Endodermal cell (in vitro differentiated cells): ENCODE measurements at places on chromosomes 12 and 14. TPM values are rescaled to one million over a fixed set of nuclear protein-coding genes. Genes with fewer than 3 reads are reported as not detected.
A peak's percentile ranks its signal among the peaks of the same experiment; 100 is the strongest.

GRCh38 chr12:120767071-120768024, 41.7 kb downstream of the ACADS start:
- DNase-seq, result peak; percentile 28
- no peak overlapping the region for H3K27ac ChIP-seq
- H3K4me3 ChIP-seq, result no peak overlapping the region
- peaks cover 64% of the 10 kb centered on the region for H3K36me3 ChIP-seq

- no peaks in the 10 kb centered on the region for H3K4me1 ChIP-seq
- H3K27ac ChIP-seq, result no peak overlapping the region
- H3K36me3 ChIP-seq, result no peaks in the 10 kb centered on the region
Observed at GRCh38 chr14:89826596-89826995, 127.9 kb downstream of the EFCAB11 start.

- peaks cover 48% of the 10 kb centered on the region for H3K27me3 ChIP-seq
- H3K4me1 ChIP-seq, result peaks cover 8% of the 10 kb centered on the region
- no peak overlapping the region for H3K27ac ChIP-seq
- no peak overlapping the region for H3K4me3 ChIP-seq
- no peak for DNase-seq
- H3K36me3 ChIP-seq, result no peaks in the 10 kb centered on the region
Observed at GRCh38 chr14:81432219-81432661, 32.1 kb upstream of the STON2 start.

DNA sequence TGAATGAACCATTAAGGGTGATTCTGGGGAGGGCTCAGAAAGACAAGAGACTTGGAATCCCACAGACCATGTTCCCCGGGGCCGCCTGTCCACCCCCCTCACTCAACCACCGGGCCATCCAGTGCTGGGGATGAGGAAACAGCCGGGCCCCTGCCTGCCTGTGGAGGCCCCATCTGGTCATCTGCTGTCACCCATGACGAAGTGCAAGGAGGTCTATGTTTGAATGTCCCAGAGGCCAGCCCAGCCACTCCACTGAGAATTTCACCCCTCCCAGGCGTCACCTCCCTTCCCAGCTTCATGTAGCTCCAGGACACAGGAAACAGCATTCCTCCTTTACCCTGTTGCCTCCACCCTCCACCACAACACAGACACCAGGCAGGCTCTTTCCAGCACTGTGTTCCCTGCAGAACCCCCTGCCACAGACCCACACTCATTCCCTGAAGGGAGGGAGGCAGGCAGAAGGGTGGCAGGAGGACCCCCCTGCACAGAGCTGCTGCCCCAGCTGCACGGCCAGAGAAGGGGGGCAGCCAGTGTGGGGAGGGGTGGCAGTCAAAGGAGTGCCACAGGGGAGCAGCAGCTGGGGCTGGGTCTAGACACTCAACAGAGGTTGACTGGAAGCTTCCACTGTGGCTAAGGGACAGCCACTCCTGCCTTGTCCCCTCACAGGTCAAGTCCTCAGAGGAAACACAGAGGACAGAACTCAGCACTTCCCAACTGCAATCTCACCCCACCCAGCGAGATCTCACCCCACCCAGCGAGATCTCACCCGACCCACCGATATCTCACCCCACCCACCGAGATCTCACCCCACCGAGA, 50.3 kb upstream of the PPP2R5C start:
- no peaks in the 10 kb centered on the region for H3K36me3 ChIP-seq
- peak overlapping the region; percentile 24 for H3K27ac ChIP-seq
- H3K4me3 ChIP-seq, result no peak overlapping the region

DNA sequence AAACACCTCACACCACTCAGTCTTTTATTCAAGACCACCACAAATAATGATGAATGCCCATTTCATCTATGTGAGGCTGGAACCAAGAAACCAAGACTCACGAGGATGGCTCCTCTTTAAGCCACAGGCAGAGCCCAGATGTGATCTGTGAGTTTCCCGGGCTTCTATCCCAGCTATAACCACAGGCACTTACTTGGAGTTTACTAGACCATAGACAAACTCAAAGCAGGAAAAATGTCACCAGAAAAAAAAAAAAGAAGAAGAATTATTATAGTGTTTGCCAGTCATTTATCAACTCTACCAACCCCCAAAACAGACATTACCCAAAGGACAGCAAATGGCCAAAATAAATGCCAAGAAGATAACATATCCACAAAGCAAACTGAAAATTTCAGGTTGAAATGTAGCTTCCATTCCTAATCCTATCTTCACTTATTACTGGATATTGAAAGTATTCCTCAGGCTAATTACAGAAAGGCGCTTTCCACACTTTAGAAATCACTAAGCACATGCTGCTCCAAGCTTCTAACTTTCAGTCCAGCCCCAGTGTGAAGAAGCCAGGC, 44.7 kb downstream of the ZFYVE1 start:
- peaks cover 50% of the 10 kb centered on the region for H3K36me3 ChIP-seq
- no peaks in the 10 kb centered on the region for H3K27me3 ChIP-seq
- DNase-seq, result no peak
- no peak overlapping the region for H3K4me3 ChIP-seq

DNA sequence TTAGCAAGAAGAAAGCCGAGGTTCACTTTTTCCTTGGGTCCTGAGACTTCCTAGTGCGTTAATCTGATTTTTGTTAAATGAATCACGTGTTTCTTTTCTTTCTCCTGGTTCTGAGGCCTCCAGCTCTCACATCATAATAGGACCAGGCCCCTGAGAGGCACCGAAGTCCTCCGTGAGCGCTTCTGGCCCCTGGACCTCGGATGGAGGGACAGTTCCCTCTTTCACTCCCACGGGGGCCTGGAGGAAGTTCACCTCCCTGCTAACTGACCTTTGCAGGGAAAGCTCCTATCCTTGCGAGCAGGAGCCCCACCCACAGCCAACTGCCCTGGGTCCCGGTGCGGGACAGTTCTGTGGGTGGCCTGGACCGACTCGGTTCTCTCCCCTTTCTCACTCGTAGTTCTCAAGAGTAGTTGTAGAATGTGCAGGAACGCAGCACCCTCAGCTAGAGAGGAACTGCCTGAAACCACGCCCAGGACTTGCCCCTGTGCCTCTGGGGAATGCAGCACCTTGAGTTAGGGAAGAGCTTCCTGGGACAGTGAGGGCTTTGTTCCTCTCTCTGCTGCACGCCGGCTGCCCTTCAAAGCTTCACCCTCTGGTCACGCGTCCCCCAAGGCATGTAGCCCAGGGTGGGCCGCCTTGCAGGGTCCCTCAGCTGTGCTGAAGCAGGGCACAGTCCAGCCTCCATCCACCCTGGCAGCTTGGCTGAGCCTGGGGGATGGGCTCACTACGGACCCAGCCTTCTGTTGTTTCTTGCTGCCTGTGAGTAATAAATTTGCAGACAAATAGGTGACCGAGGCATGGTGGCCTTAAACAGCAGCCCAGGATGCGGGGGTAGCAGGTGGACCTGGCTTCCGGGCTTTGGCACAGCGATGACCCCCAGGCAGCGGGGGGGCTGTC, 264.6 kb downstream of the ADGRD1 start:
- H3K36me3 ChIP-seq, result no peaks in the 10 kb centered on the region
- peaks cover 12% of the 10 kb centered on the region for H3K4me1 ChIP-seq
- peak overlapping the region; percentile 50 for H3K27ac ChIP-seq
- DNase-seq, result peak; percentile 92

- H3K4me1 ChIP-seq, result peaks cover 4% of the 10 kb centered on the region
- H3K27me3 ChIP-seq, result no peaks in the 10 kb centered on the region
- H3K36me3 ChIP-seq, result no peaks in the 10 kb centered on the region
- H3K27ac ChIP-seq, result no peak overlapping the region
- DNase-seq, result no peak
Observed at GRCh38 chr12:99522456-99522855, 125.1 kb upstream of the GARIN6 start.

ACVRL1 gene
- total RNA-seq, result 0.19 to 1.4 TPM (median 0.64 TPM) in 3 replicates

DNA sequence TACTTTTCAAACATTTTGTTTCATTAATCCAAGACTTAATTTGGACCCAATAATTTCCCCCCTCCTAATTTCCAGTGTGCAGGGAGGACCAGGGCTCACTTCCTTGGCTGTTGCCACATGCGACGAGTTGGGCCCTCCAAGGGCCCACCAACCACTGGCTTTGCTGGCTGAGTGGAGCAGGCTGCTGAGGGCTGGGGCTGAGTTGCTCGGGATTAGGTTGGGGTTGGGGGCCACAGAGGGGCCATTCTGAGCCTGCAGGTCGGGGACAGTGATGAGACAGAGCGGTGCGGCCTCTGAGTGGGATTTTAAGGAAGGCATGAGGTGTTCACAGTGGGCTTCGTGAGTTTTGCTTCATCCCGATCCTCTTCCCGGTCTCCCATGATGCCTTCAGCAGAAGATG, 6.1 kb upstream of the TRAF3 start:
- no peaks in the 10 kb centered on the region for H3K36me3 ChIP-seq
- H3K4me1 ChIP-seq, result no peaks in the 10 kb centered on the region
- no peak overlapping the region for H3K27ac ChIP-seq
- H3K27me3 ChIP-seq, result no peaks in the 10 kb centered on the region
- DNase-seq, result peak; percentile 30

DNA sequence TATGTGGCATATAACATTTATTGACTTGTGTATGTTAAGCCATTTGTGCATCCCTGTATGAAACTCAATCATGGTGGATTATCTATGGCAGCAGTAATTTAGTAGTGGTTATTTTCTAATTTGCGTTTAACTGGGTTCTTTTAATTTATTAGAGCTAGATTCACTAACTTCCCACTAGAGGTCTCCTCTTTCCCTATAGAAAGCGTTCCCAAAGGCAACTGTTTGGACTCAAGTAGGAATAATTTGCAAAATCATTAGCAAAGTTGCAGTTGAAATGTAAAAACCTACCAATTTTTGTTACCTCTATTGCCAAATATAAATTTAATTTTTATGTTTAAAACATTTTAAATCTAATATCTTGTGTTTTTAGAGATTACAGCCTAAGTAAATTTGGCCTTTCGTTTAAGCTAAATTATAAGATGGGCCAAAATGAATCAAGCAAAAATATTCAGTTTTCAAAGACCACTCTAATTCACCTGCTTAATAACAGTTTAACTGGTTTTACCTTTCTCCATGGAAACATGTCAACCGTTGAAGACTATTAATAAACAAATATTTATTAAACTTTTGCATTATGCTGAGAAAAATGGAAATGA, 6.0 kb downstream of the DMAC2L start:
- H3K27ac ChIP-seq, result no peak overlapping the region
- H3K36me3 ChIP-seq, result peaks cover 9% of the 10 kb centered on the region
- H3K4me1 ChIP-seq, result no peaks in the 10 kb centered on the region
- no peaks in the 10 kb centered on the region for H3K27me3 ChIP-seq
- DNase-seq, result no peak

- H3K27me3 ChIP-seq, result no peaks in the 10 kb centered on the region
- DNase-seq, result no peak
- H3K27ac ChIP-seq, result no peak overlapping the region
- no peaks in the 10 kb centered on the region for H3K36me3 ChIP-seq
Observed at GRCh38 chr12:26309634-26310033, 114.3 kb downstream of the SSPN start.
